Pericardium fibroblast (primary cell): ENCODE measurements at places on chromosomes 5 and 9. TPM values are rescaled to one million over a fixed set of nuclear protein-coding genes. Genes with fewer than 3 reads are reported as not detected.

WDR41 gene
- total RNA-seq: 55.5 and 93.0 TPM in 2 replicates

FBXO10 gene
- total RNA-seq: 10.1 and 17.6 TPM in 2 replicates

BARX1 gene
- 0.09 and 0.12 TPM in 2 replicates for total RNA-seq

TSSK1B gene
- total RNA-seq: not detected in 2 replicates

PCDHA8 gene
- total RNA-seq: 0.09 TPM in 1 of 2 replicates, not detected in the other

EEIG1 gene
- total RNA-seq: 12.5 and 14.1 TPM in 2 replicates

HK3 gene
- not detected in 2 replicates for total RNA-seq

SMIM33 gene
- not detected in 2 replicates for total RNA-seq

TMEM232 gene
- total RNA-seq: 0.94 and 1.1 TPM in 2 replicates

ACTBL2 gene
- total RNA-seq: 0.35 TPM in 1 of 2 replicates, not detected in the other

TMEM174 gene
- not detected in 2 replicates for total RNA-seq

MSMP gene
- total RNA-seq: not detected in 2 replicates

CENPK gene
- 1.3 and 8.3 TPM in 2 replicates for total RNA-seq

SLC35A4 gene
- 29.9 and 37.6 TPM in 2 replicates for total RNA-seq

WNT8A gene
- total RNA-seq: not detected in 2 replicates

ITGA2 gene
- total RNA-seq: 1.3 and 3.5 TPM in 2 replicates

PIP5K1B gene
- not detected in 2 replicates for total RNA-seq

PDE8B gene
- total RNA-seq: 0.09 and 0.47 TPM in 2 replicates

KIF24 gene
- 0.09 and 0.70 TPM in 2 replicates for total RNA-seq

PTGER4 gene
- total RNA-seq: 7.7 and 11.1 TPM in 2 replicates

GABRB2 gene
- under 0.01 TPM in 1 of 2 replicates, not detected in the other for total RNA-seq

DMGDH gene
- 0.93 and 3.3 TPM in 2 replicates for total RNA-seq

LCP2 gene
- total RNA-seq: not detected in 2 replicates

ADRB2 gene
- total RNA-seq: 0.23 TPM in 1 of 2 replicates, not detected in the other

TAF11L10 gene
- total RNA-seq: not detected in 2 replicates

FOXI1 gene
- not detected in 2 replicates for total RNA-seq

PCDHGB6 gene
- total RNA-seq: 0.93 and 1.4 TPM in 2 replicates

FBN2 gene
- total RNA-seq: 202 and 523 TPM in 2 replicates

INSL6 gene
- not detected in 2 replicates for total RNA-seq

SLC28A3 gene
- 0.17 TPM in 1 of 2 replicates, not detected in the other for total RNA-seq

SPAAR gene
- total RNA-seq: 1.3 TPM in 1 of 2 replicates, not detected in the other

DMRT3 gene
- total RNA-seq: not detected in 2 replicates

C9orf50 gene
- total RNA-seq: not detected in 2 replicates

PCDH1 gene
- 5.6 and 7.5 TPM in 2 replicates for total RNA-seq

IL3 gene
- not detected in 2 replicates for total RNA-seq

SLC36A3 gene
- not detected in 2 replicates for total RNA-seq

NUTM2F gene
- total RNA-seq: not detected in 2 replicates

CAMK2A gene
- total RNA-seq: not detected in 2 replicates

SLC34A1 gene
- total RNA-seq: not detected in 2 replicates

GABRA1 gene
- total RNA-seq: not detected in 2 replicates

OR4F3 gene
- total RNA-seq: not detected in 2 replicates

BRINP1 gene
- 0.17 and 0.35 TPM in 2 replicates for total RNA-seq

ACER2 gene
- total RNA-seq: 0.26 and 2.7 TPM in 2 replicates

FBLL1 gene
- total RNA-seq: 0.68 and 1.6 TPM in 2 replicates

TEX48 gene
- not detected in 2 replicates for total RNA-seq

PCDHA9 gene
- not detected in 2 replicates for total RNA-seq
